ENCODE measurements at places on chromosomes 5 and 9.

DNA sequence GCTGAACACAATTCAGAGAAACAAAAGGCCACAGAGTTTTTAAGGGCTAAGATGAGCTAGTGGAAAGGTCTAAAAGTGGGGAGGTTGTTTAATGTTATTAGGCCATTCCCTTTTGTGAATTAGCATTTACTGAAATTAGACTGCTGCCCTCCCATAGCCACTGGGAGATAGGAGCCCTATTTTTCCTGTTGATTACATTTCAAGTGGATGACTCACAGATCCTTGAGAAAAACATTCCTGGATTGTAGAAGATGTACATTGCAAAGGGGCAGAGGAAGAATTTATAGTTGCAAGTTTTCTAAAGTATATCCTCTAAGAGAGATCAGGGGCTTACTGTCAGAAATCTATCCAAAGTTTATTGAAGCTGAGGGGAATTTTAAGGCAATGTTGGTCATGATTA, 367.1 kb upstream of the IZUMO3 start:
- DNase-seq, result no peak

DNA sequence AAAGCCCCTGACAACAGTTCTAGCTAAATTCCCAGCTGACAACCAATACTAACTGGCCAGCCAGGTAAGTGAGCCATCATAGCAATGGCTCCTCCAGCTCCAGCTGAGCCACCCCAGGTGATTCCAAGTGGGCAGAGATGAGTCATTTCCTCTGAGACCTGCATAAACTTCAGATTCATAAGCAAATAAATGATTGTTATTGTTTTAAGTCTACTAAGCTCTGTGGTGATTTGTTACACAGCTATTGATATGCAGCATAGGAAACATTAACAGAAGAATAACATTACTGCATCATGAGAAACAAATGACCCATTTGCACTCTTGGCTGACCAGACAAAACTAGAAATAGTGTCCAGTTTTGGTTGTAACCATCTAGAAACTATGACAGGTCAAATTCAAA, 60.3 kb downstream of the TTC39B start:
- DNase-seq, result no peak

DNA sequence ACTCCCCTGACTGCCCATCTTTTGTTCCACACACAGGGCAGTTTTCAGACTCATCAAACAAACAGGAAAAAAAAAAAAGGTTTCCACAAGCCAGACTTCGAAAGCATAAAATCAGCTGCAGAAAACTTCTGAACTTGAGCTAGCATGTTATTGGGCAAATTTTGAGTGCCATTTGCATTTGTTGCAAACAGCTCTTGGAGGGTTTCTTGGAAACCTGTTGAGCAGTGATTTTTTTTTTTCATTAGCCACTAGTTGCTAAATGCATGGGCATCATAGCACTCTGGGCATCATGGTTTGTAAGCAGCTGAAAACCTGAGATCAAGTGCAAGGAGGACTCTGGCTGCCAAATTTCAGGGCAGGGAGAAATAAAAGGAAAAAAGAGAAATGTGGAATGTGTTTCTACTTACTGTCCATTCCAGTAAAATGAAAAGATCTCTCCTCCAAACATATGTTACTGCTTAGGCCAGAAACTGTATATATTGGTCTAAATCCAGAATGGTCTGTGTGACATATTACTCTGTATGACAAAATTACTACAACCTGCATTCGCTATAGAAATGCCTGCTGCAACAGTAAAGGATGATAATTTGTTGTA, 85.2 kb upstream of the SMIM23 start:
- no peak for DNase-seq

- DNase-seq, result peak; percentile 20
Observed at GRCh38 chr5:133861161-133861737, 107.2 kb downstream of the C5orf15 start.

GRCh38 chr5:35485487-35485886, 132.2 kb upstream of the SPEF2 start:
- DNase-seq, result no peak

- no peak for DNase-seq
Observed at GRCh38 chr5:66863243-66864170, 267.3 kb downstream of the MAST4 start.

DNA sequence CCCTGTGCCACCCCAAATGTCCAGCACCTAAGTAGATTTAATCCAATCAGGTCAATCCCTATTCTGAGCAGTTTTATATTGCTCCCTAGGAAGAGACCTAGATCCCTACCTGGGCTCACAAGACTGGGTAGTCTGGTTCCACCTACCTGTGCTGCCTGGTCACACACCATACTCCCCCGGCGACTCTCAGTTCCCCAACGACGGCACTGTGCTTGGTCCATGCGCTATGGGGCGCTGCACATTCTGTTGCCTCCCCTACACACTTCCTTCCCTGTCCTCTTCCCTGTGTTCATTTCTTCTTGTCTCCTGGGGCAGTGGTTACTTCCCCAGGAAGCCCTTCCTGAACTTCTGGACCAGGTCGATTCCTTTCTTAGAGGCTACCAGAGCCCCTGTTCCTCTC, 109.9 kb upstream of the IL12B start:
- no peak for DNase-seq

DNA sequence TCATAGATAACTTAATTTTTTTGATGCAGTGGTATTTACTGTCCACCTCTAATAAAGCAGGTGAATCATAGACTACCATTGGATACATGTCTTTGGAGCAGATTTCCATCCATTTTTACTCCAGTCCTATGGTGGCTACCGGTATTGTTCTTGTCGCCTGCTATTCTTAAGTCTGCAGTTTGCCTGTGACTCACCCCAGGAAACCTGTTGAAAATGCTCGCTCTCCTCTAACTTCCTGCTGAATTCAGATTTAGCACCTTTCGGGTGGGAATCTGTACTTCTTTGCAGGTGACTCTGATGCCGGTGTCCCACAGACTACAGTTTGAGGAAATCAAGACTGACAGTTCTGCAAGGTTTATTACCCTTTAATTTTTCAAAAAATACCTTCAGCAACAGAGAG, 58.8 kb upstream of the DHFR start:
- DNase-seq, result no peak

DNA sequence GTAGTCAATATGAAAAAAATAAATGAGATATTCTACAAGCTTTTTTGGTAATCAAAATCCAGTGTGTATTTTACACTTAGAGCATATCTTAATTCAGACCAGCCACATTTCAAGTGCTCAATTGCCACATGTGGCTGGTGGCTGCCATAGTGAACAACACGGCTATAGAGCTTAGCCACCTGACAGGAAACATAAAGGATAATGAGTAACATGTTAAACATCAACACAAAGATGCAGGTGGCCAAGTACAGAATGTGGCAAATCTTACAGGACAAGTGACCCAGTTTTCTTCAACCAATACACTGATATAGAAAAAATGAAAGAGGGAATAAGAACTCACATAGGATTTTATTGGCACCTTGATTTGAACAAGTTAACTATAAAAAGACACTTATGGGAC, 61.4 kb downstream of the KIF24 start:
- DNase-seq, result no peak

- DNase-seq, result no peak
Observed at GRCh38 chr9:94176608-94177007, 82.5 kb upstream of the ZNF169 start.

- no peak for DNase-seq
Observed at GRCh38 chr5:125199968-125200865, 453.8 kb upstream of the ZNF608 start.

DNA sequence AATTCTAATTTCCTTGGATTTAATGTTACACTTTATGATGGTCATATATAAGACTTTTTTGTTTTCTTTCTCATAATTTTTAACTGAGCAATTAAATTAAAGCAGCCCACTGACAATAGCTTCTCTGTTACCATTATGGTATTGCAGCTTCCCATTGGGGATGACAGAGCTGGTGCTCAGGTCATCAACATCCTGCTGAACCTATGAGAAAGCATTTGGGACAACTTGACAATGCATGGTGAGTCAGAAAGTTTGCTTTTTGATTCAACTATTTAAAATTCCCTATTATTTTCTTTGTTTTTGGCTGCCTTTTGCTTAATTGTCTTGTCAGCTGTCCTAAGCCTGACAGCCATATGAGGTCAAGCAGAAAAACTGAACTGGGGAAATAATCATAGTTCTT, 487.4 kb upstream of the RIOK2 start:
- no peak for DNase-seq

GRCh38 chr5:135484674-135485086, 32.5 kb upstream of the TIFAB start:
- no peak for DNase-seq

- no peak for DNase-seq
Observed at GRCh38 chr9:114394523-114395333, 6.9 kb upstream of the AKNA start.

- no peak for DNase-seq
Observed at GRCh38 chr9:122338994-122339393, 31.8 kb upstream of the PTGS1 start.

- DNase-seq, result no peak
Observed at GRCh38 chr5:157866536-157866935, 7.6 kb upstream of the CLINT1 start.

GRCh38 chr5:105680858-105681475, 1989.8 kb downstream of the EFNA5 start:
- DNase-seq, result no peak

DNA sequence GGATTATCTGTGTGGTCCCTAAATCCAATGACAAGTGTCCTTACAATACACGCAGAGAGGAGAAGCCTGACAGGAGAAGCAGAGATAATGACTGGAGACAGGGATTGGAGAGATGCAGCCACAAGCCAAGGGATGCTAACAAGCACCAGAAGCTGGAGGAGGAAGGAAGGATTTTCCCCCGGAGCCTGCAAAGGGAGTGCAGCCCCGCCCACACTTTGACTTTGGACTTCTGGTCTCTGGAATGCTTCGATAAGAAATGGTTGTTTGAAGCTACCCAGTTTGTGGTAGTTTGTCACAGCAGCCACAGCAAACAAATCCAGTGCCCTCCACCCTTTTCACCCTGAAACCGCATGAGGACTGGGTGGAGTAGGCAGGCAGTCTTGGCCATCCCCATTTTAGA, 77.2 kb upstream of the BOD1 start:
- DNase-seq, result no peak

GRCh38 chr5:177552839-177553455, 1.4 kb downstream of the FAM193B start:
- DNase-seq, result no peak

DNA sequence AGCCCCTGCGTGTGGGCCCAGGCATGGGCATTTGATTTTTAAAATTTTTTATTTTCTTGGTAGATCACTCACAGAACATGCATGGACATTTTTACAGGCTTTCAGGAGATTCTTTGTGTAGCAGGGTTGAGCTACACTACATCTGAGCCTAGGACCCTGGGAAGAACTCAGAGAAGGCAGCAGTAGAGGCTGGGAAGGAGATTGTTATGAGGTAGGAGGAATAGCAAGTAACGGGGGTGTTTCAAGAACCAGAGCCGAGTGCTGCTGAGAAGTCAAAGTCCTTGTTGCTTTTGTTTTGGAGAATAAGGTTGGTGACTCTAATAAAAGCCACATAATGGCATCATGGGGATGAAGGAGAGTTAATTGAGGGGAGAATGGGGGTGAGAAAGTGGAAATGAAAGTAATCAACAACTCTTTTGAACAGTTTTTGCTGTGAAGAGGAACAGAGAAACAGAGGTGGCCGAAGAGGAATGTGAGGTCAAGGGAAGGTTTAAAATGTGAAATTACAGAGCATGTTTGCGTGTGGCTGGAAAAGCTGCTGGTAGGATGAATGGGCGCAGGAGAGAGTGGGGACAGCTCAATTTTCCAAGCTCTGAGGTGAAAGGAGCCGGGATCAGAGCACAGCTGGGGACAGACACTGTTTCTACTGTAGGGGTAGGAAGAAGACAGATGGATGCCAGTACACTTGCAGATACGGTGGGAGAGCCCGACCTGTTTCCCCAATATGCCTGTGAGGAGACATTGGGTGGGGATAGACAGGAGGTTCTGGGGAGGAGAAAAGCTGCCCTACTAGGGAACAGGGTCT, 4.7 kb upstream of the PDLIM7 start:
- DNase-seq, result no peak

DNA sequence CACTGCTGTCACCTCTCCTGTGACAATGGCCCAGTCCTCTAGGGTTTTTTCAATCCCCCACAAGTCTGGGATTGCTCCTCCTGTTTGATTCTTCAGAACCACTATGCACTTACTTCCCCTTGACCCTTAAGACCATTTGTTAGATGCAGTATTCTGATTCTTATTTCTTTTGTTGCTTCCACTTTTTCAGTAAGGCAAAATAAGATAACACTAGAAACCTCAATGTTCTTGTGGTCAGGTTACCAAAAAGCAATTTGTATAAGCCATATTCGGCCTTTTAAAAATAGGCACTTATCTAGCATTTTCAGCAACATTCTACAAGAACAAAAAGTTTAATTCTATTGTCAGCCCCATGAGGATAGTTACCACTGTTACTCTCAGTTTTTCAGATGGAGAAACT, 220.0 kb downstream of the KDM4C start:
- no peak for DNase-seq

DNA sequence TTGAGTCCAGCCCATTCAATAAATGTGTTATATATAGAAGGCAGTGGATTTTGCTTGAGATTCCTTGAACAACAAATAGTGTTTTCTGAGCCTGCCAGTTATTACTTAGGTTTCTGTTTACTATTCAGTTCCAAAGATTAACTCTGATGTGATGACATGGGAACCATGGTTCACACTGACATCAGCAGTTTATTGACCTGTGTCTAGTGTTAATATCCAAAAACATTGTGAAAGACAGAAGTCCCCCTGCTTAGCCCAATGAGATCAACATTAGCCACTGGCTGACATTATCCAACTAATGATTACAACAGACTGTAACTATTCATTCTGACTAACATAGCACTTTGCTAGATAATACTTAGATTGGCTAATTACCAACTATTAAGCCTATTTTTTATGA, 14.9 kb downstream of the APBA1 start:
- DNase-seq, result no peak

DNA sequence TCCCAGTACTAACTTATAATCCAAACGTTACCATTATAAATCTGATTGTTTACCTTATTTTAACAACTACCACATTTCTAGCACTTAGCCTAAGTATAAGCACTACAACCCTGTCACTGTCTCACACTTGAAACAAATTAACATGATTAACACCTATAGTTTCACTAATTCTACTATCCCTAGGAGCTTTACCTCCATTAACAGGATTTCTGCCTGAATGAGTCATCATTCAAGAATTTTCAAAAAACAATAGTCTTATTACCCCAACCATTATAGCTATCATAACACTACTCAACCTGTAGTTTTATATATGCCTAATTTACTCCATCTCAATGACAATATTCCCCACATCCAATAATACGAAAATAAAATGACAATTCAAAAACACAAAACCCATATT, 89.6 kb downstream of the INSL6 start:
- no peak for DNase-seq

- DNase-seq, result no peak
Observed at GRCh38 chr5:79285285-79285684, 49.4 kb downstream of the JMY start.

DNA sequence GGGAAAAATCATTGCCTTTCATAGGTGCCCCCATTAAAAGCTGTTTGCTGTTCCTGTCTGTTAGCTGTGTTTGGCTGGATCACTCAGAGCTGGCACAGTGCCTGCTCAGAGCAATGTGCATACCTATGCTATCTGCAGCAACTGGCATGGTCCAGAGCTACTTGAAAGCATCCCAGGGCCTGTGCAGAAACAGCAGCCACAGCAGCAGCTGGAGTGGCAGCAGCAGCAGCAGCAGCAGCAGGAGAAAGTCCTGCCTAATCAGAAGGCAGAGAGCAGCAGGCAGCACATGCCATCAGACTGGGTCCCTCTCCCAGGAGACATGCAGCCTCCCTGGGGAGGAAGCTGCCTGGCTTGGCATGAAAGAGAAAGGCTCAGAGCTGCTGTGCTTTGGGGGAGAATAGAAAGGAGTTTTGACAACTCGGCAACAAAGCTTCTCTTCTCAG, 243.8 kb upstream of the WWC1 start:
- no peak for DNase-seq

Data from activated CD4-positive, CD25-positive, alpha-beta regulatory T cell treated with anti-CD3 and anti-CD28 coated beads, Interleukin-2, amount 50 U/mL, for 72 hours (primary cell).